ENCODE measurements at places on chromosomes 13 and 19. TPM values are rescaled to one million over a fixed set of nuclear protein-coding genes. Genes with fewer than 3 reads are reported as not detected.

The KLK1 gene
- total RNA-seq: 0.75 TPM

The NDUFB7 gene
- total RNA-seq: 123 TPM

The PEX11G gene
- 0.67 TPM for total RNA-seq

The LRRC63 gene
- 1.0 TPM for total RNA-seq

DNA sequence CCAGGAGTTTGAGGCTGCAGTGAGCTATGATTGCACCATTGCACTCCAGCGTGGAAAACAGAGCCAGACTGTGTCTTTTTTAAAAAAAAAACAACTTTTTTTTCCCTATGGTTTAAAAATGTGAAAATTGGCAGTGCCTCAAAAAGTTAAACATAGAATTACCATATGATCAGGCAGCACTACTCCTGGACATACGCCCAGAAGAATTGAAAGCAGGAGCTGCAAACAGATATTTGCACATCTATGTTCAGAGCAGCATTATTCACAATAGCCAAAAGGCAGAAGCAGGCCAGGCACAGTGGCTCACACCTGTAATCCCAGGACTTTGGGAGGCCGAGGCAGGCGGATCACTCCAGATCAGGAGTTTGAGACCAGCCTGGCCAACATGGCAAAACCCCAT is 3.8 kb upstream of the RETN start:
- H3K36me3 ChIP-seq: no peaks in the 10 kb centered on the region
- no peak for DNase-seq
- H3K27ac ChIP-seq: no peak overlapping the region
- H3K27me3 ChIP-seq: peaks cover 13% of the 10 kb centered on the region
- H3K4me1 ChIP-seq: peaks cover 6% of the 10 kb centered on the region

GRCh38 chr13:96629331-96629730 is 364.9 kb downstream of the OXGR1 start:
- no peak for DNase-seq
- H3K36me3 ChIP-seq: no peaks in the 10 kb centered on the region
- H3K27ac ChIP-seq: no peak overlapping the region

GRCh38 chr19:39133431-39134270 is 8.1 kb downstream of the PAK4 start:
- no peak overlapping the region for H3K4me3 ChIP-seq
- DNase-seq: no peak
- no peaks in the 10 kb centered on the region for H3K36me3 ChIP-seq

GRCh38 chr13:21104199-21105019 is 43.0 kb upstream of the LATS2 start:
- H3K27ac ChIP-seq: no peak overlapping the region
- no peaks in the 10 kb centered on the region for H3K4me1 ChIP-seq
- no peak for DNase-seq

- no peaks in the 10 kb centered on the region for H3K27me3 ChIP-seq
- no peaks in the 10 kb centered on the region for H3K4me1 ChIP-seq
- DNase-seq: no peak
- H3K36me3 ChIP-seq: no peaks in the 10 kb centered on the region
- H3K27ac ChIP-seq: no peak overlapping the region
These were observed 430.3 kb downstream of the EFNB2 start for GRCh38 chr13:106105153-106105552.

DNA sequence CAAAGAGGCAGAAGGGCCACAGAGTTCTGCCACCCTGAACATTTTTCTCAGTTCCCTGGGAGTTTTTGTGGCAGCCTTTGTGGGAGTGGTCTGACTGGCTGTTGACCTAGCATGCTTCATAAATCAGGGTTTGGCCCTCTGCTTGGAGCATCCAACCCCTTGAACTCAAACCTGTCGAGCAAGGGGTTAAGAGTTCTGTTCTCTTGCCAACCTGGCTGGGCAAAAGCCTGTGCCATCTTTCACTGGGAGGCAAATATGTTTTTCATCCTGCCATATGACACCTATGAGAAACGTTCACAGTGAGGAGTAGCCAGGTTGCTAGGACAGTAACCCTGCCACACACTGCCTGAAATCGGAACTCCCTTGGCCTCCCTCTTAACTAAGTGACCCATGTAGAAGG is 7.7 kb upstream of the TEX26 start:
- no peak for DNase-seq
- no peaks in the 10 kb centered on the region for H3K36me3 ChIP-seq
- no peak overlapping the region for H3K27ac ChIP-seq
- H3K27me3 ChIP-seq: peaks cover 35% of the 10 kb centered on the region
- no peak overlapping the region for H3K4me3 ChIP-seq

DNA sequence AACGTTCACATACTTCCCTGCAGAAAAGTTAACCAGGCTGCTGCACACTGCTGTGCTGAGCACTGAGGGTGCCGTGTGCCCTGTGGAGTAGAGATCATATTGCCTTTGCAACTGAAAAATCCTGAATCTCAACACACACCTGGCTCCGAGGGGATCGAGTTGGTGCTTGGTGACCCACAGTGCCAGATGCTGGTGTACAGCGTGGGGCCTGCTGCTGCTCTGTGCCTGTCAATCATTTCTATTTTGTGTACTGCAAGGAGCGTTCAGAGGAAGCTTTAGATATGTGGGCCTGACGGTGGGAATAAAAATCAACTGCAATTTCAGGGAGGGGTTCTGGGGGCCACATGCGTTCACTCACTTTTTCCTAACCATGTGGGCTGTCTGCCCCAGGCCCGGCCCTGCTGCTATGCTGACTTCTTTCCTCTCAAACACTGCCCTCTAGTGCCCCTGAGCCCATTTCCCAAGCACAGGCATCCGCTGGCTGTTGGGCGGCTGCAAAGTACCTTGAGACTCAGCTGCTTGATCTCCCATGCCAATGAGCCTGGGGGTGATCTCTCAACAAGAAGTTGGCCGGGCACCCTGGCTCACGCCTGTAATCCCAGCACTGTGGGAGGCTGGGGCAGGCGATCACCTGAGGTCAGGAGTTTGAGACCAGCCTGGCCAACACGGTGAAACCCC is 9.7 kb upstream of the LENG8 start:
- peaks cover 18% of the 10 kb centered on the region for H3K36me3 ChIP-seq
- peaks cover 17% of the 10 kb centered on the region for H3K4me1 ChIP-seq
- H3K27me3 ChIP-seq: no peaks in the 10 kb centered on the region
- H3K4me3 ChIP-seq: no peak overlapping the region

DNA sequence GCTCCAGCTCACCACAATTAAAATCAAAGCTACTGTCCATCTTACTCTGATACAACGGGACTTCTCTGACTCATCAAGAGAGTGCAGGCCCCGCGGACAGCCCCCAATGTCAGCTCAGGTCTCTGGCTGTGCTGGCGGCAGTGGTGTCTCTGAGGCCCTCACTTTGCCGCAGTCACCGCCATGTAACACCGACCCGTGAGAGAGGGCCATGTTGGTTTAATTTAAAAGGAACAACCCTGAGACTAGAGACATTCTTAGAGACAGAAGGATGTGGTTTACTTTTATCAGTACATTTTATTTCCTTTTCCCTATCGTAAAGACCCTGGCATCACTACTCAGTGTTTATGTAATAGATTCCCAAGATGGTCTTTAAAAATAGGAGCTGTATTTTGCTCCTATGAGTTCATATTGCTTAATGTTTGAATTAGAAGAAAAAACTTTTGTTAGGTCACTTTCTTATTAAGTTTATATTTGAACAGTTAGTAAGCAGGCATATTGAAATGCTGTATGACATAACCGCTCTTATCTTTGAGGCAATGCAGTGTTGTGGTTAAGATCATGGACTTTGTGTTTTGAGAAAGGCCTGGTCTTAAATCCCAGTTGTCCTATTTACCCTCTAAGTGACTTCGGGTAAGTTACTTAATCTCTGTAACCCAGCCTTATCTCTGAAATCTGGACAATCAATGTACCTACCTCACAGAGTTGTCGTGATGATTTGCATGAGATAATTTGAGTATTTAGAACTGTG is 23.4 kb downstream of the DGKH start:
- no peak for DNase-seq
- H3K27ac ChIP-seq: no peak overlapping the region

GRCh38 chr13:96020931-96021330 is 32.3 kb downstream of the UGGT2 start:
- H3K27me3 ChIP-seq: no peaks in the 10 kb centered on the region
- no peaks in the 10 kb centered on the region for H3K36me3 ChIP-seq
- no peak overlapping the region for H3K4me3 ChIP-seq
- no peak overlapping the region for H3K27ac ChIP-seq

DNA sequence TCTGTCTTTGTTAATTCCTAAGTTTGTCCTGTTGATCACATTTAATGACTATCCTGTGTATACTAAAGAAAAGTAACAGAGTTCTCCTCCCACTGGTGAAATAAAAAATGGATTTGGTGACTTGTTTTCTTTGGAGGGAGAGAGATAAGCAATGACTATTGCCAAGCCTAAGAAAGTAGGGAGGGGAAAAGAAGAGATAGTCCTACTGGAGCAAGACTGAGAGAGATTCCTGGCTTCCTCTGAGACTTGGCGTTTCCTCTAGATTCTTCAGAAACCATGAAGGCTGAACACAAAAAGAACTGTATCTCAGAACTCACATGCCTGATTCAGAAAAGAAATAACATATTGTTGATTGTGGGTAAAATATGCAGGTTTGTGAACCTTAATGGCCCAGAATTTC is 406.5 kb downstream of the FOXO1 start:
- no peaks in the 10 kb centered on the region for H3K27me3 ChIP-seq
- H3K36me3 ChIP-seq: no peaks in the 10 kb centered on the region
- H3K27ac ChIP-seq: no peak overlapping the region
- no peak overlapping the region for H3K4me3 ChIP-seq
- no peaks in the 10 kb centered on the region for H3K4me1 ChIP-seq
- DNase-seq: no peak

GRCh38 chr19:7152568-7152967 is 83.1 kb downstream of the ZNF557 start:
- no peak overlapping the region for H3K27ac ChIP-seq
- no peaks in the 10 kb centered on the region for H3K36me3 ChIP-seq
- no peak for DNase-seq
- H3K4me1 ChIP-seq: no peaks in the 10 kb centered on the region

DNA sequence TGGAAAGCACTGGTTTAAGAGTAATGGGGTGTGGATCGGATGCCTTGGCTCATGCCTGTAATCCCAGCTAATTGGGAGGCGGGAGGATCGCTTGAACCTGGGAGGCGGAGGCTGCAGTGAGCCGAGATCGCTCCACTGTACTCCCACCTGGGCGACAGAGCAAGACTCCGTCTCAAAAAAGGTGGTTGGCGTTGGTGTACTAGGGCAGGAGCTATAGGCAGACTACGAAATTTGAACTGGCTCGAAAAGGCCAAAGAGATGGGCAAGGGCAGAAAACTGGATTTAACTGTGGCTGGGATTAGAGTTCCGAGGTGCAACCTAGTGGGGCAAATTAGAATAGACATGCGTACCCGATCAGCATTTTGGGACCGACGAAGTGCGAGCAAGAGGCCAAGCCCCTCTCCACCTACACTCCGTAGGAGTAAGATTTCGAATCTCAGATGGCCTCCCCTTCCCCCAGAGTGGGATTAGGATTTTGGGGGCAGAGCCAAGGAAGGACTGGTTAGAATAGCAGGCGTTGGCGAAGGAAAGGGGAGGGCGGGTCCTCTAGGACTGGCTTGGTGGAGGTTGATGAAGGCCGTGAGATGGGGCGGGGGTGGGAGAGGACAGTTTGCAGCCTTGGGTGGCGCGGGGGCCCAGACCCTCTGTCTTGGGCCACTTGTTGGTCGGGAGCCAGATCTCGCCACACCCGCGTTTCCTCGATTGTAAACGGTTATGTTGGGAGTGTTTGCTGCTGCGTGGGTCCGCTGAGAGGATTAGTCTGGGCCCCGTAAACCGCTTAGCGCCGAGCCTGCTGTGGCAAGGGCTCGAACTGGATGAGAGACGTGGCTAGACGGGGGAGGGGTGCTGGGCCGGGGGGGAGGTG is 2.0 kb upstream of the INAFM1 start:
- H3K27me3 ChIP-seq: no peaks in the 10 kb centered on the region
- peak; percentile 52 for DNase-seq
- H3K36me3 ChIP-seq: peaks cover 21% of the 10 kb centered on the region
- peaks cover 27% of the 10 kb centered on the region for H3K4me1 ChIP-seq

DNA sequence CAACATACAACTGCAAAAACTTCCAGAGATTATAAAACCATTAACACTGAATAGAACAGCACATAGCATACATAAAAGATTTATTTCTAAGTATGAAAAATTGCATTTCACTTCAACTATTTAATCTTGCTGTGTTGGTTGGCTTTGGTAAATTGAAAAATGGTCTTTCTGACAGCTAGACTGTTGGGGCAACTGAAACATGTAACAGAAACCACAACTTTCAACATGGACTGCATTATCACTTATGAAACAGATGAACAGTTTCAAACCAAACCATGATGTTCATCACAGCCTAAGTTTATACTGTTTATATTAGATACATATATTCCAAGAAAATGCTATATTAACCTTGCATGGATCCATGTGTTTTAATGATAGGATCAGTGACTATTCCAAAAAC is 324.1 kb upstream of the PCDH9 start:
- no peaks in the 10 kb centered on the region for H3K36me3 ChIP-seq
- H3K4me1 ChIP-seq: no peaks in the 10 kb centered on the region
- DNase-seq: no peak
- no peak overlapping the region for H3K4me3 ChIP-seq
- H3K27me3 ChIP-seq: no peaks in the 10 kb centered on the region

GRCh38 chr13:90510319-90510718 is 837.2 kb upstream of the MIR17HG start:
- H3K27me3 ChIP-seq: no peaks in the 10 kb centered on the region
- H3K27ac ChIP-seq: no peak overlapping the region
- H3K36me3 ChIP-seq: no peaks in the 10 kb centered on the region
- H3K4me3 ChIP-seq: no peak overlapping the region
- no peak for DNase-seq

DNA sequence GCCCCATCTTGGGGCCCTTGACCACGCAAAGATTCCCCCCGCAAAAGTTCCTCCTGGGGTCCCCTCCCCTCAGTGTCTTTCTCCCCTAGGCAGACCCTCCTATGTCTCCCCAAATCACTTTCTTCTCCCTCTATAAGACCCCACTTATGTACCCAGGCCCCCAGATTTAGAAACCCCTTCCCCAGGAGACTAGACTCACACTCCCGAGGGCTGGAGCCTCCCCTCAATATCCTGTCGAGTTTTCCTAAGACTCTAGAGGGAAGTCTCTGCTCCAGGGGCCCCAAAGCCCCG is 1.4 kb downstream of the SLC1A5 start:
- no peak for DNase-seq
- H3K27ac ChIP-seq: peak overlapping the region; percentile 93
- H3K36me3 ChIP-seq: peaks cover 37% of the 10 kb centered on the region
- H3K4me3 ChIP-seq: peak overlapping the region; percentile 97
- H3K4me1 ChIP-seq: peaks cover 67% of the 10 kb centered on the region
- no peaks in the 10 kb centered on the region for H3K27me3 ChIP-seq

DNA sequence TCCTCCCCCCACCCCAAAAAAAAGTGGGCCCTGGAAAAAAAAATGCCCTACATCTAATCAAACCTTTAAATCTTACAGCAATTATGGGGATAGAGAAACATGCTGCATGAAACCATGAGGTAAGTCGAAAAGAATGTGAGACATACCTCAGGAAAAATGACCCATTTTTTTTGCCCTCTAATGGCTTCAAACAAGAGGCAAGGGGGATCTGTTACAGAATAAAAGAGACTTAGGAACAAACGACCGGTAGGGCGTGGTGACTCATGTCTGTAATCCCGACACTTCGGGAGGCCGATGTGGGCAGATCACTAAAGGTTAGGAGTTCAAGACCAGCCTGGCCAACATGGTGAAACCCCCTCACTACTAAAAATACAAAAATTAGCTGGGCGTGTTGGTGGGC is 8.4 kb downstream of the RGL3 start:
- no peak overlapping the region for H3K4me3 ChIP-seq
- H3K36me3 ChIP-seq: no peaks in the 10 kb centered on the region
- H3K27ac ChIP-seq: no peak overlapping the region
- H3K4me1 ChIP-seq: no peaks in the 10 kb centered on the region
- H3K27me3 ChIP-seq: peaks cover 6% of the 10 kb centered on the region

- DNase-seq: no peak
- H3K27me3 ChIP-seq: peaks cover 23% of the 10 kb centered on the region
- no peak overlapping the region for H3K4me3 ChIP-seq
- H3K27ac ChIP-seq: no peak overlapping the region
These were observed 3.8 kb downstream of the HCN2 start for GRCh38 chr19:593505-593904.
